CD4-positive, alpha-beta T cell treated with Interleukin-12 subunit alpha and Interleukin-12 subunit beta, for 1 hour (primary cell): ENCODE measurements at places on chromosomes 3 and 15.

- no peak for DNase-seq
Measured at GRCh38 chr3:2995195-2995594, 115.0 kb downstream of the IL5RA start.

- no peak for DNase-seq
Measured at GRCh38 chr3:72018343-72018984, 233.5 kb upstream of the PROK2 start.

DNA sequence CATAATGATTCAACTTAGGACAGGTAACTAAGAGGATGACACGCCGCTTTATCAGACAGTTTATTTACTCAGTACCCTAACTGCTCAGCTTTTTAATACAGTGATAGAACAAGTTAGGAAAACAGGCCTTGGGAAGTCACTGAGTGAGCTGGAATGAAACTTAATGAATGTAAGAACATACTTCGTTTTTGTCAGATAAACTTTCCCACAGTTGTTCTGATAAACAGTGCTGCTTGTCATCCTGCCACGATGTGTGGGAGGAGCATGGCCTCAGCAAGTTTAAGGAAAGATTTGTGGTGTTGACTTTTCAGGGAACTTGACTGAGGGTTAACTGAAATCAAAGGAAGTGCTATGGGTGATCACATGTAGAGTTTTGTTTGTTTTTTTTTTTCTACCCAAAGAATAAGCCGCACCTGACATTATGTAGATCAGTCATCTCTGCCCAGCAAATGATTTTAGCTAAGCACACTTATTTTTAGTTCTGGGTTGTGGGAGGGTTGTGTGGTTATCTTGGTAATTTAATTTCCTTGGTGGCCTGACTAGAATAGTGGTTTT lies 5.6 kb upstream of the P2RY14 start:
- DNase-seq, result no peak

DNA sequence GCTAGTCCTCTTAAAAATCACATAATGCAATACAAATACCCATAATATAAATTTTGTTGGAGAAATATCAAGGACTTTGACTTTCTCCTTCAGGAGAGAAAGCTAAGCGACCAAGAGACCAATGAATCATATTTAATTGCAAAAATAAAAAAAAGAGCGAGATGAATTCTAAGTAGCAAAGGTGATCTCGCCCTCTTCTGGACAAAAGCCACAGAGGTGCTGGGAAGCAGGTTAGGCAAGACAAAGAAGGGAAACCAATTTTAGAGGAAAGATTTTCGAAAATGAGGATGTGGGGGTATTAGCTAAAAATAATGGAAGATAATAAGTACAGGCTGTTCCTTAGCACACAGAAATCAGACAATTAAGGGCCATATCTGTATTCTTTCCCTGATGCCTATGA lies 111.4 kb upstream of the PLAAT1 start:
- DNase-seq, result no peak

DNA sequence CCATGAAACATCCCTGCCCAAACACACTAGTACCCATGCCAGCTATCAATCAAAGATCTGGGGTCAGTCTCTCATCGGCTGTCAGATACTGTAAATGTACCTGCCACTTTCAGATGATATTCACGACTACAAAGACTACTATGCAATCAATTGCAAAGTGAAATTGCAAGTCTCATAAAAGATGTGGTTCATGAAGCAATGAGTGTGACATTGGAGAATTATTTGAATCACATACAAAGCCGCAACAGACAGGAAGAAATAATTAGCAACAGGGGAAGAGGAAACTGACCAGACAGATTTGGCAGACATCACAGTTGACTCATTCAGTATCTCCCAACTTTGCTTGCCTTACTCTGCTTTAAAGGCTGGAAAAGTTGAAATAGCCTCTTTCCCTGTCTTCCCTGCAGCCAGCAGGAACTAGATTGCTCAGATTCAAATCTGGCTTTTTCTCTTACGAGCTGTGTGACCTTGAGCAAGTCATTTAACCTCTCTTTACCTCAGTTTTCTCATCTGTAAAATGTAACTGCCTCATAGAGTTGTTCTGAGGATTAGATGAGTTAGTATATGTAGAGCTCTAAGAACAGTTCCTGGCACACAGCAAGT lies 95.7 kb upstream of the C3orf80 start:
- no peak for DNase-seq

- no peak for DNase-seq
Measured at GRCh38 chr15:69727121-69727924, 274.7 kb downstream of the RPLP1 start.

GRCh38 chr3:2274526-2274925 lies 175.9 kb downstream of the CNTN4 start:
- no peak for DNase-seq

DNA sequence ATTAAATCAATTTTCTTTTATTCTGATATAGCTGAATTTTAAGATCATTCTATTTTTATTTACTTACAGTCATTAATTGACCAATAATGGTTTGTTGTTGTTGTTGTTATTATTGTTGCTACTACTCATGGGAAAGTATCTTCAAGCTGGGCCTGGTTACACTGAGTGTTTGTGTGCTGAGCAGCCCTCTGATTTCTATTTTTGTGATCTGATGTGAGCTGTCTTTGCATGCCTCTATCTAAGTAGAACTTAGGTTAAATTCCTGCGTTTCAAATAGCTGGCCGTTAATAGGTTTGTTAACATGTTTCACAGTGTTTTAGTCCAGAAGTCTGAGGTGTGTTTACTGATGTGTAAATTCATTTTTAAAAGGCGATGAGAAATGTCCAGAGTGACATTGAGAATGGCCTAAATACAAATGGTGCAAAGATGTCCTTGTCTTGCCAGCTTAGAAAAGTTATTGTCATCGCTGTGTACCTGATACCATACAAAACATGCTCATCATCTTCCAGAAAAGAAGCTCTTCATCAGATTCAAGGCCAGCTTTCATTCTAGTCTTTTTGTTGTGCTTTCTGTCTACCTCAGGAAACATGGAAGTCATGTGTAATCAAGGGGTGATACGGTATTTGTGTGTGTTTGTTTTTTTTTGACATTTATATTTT lies 15.8 kb downstream of the ARIH2 start:
- no peak for DNase-seq

- no peak for DNase-seq
Measured at GRCh38 chr3:159953325-159954085, 35.1 kb upstream of the IL12A start.

GRCh38 chr3:177196456-177197040 lies 734 bp downstream of the TBL1XR1 start:
- DNase-seq, result peak; percentile 51

DNA sequence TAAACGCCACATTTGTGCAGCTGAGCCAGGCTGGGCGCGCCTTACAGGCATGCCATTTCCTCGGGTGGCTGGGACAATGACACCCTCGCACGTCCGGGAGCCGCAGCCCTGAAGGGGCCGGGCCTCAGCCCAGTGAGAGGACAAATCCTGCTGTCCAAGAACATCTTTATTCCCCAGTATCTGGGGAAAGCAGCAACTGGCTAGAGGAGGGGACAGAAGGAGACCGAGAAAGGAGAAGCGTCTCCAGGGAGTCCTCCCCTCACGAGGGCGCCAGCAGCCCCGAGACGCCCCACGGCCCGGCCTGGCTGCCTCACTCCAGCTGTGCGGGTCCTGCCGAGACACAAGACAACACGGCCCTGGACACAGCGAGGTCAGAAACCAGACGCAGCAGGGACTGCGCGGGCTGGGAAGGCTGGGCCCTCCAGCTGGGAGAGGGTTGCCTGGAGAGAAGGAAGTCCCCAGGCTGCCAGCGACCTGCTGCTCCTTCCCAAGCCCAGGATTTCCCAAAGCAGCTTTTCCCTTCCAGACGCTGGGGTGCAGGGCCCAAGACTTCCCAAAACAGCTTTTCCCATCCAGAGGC lies 130.2 kb downstream of the CHSY1 start:
- DNase-seq, result peak; percentile 28

DNA sequence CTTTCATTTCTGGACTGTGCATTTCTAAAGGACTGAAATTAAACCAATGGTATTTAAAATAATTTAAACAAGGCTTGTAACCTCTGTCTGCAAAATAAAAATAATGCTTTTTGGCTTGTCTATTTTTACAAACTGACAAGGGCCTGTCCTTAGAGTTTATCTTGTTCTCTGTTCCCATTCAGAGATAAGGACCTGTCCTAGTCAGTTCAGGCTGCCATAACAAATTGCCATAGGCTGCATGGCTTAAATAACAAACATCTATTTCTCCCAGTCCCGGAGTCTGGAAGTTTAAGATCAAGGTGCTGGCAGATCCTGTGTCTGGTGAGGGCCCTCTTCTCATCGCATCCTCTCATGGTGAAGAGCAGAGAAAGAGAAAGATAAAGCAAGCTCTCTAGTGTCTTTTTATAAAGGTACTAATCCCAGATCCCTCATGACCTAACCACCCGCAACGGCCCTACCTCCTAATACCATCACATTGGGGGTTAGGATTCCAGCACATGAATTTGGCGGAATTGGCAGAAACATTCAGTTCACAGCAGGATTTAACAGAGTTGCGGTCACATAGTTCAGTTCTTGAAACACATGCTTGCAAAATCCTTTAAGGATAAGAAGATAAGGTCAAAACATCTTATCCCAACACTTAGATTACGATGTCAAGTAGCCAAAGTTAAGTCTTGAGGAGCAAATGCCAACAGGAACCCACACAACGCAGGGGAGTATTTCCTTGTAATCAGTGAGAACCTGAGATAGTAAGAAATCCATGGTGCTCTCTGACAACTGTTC lies 17.8 kb downstream of the KBTBD8 start:
- no peak for DNase-seq

DNA sequence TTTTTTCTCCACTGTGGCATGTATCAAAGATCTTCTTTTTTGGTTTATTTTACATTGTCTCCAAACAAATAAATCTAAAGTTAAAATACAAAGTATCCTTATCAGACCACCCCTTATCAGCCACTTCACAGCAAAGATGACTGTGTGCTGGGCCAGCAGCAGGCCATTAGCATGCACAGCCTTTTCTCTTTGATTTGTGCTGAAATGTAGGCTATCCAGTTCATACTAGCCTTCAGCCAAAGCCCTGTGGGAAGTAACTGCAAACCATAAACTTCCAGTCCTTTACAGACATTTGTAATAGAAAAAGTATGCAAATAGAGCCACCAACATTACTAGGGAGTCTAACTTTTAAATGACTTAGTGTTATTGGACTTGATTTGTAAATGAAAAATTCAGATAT lies 816.3 kb downstream of the FHIT start:
- DNase-seq, result no peak

DNA sequence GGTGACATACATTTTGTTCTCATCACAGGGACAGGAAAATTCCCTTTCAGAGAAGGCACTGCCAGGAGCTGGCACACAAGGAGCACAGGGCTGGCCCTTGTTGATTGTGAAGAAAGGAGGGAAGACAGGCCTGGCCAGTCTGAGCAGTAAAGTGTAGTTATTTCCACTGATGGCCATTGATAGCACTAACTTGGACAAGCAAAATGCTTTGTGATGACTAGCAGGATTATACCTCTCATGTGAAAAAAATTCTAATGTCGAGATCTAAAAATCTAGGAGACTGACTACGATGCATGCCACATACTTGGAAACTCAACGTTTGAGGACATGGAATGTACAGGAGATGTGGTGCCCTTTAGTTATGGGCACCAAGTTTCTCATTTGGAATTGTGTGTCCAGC lies 54.3 kb upstream of the ST8SIA2 start:
- DNase-seq, result no peak

- DNase-seq, result peak; percentile 71
Measured at GRCh38 chr15:91049378-91050127, 27.2 kb upstream of the VPS33B start.
